Naive thymus-derived CD4-positive, alpha-beta T cell (primary cell): ENCODE measurements at places on chromosomes 2 and 18. TPM values are rescaled to one million over a fixed set of nuclear protein-coding genes. Genes with fewer than 3 reads are reported as not detected.

GRCh38 chr18:45894818-45895217 is 69.3 kb downstream of the SIGLEC15 start:
- H3K4me3 ChIP-seq = no peak overlapping the region
- no peak overlapping the region for H3K27ac ChIP-seq
- H3K27me3 ChIP-seq = no peaks in the 10 kb centered on the region
- DNase-seq = no peak

DNA sequence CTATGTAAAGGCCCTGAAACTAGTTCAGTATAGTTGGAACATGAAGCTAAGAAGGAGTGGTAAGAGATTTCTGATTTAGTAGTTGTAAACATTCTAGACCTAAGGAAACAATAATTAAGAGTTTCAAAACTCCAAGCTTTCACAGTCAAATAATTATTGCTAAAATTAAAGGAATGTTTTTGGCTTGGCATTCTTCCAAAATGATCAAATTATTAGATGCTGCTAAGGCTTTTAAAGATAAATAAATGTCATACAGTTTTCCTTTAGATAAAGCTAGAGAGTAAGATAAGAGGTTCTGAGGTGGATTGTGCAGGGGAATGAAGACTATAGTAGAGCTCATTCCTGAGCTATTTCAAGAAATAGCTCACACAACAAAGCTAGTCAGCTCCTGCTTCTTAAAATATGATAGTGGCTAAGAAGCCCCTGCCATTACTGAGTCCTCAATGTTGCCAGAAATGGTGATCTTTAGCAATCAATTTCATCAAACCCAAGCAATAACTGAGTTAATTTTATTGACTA is 45.3 kb downstream of the ZC3H15 start:
- DNase-seq = no peak
- H3K27ac ChIP-seq = no peak overlapping the region
- H3K4me3 ChIP-seq = no peak overlapping the region
- no peaks in the 10 kb centered on the region for H3K36me3 ChIP-seq
- H3K27me3 ChIP-seq = no peaks in the 10 kb centered on the region

- no peaks in the 10 kb centered on the region for H3K27me3 ChIP-seq
- H3K4me3 ChIP-seq = no peak overlapping the region
- H3K27ac ChIP-seq = no peak overlapping the region
- no peaks in the 10 kb centered on the region for H3K36me3 ChIP-seq
These were observed 685.6 kb upstream of the SALL3 start for GRCh38 chr18:78293940-78294541.

DNA sequence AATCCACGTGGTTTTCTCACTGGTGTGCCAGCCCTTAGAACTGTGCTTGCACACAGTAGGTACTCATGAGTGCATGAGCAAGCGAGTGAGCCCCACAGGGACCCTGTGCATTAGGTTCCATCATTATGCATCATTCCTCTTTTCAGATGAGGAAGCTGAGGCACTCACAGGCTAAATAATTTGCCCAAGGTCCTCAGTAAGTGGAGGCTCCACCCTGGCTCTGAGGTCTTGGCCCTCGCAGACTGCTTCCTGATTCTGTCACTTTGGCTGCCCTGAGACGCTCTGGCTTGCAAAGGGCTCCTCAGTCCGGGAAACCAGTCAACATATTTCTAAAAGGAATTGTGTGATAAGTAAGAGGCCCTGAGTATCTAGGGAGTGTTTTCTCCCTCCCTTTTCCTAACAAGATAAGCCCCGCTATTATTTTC is 71.7 kb downstream of the IL1R2 start:
- no peaks in the 10 kb centered on the region for H3K36me3 ChIP-seq
- no peak for DNase-seq
- H3K27ac ChIP-seq = no peak overlapping the region

DNA sequence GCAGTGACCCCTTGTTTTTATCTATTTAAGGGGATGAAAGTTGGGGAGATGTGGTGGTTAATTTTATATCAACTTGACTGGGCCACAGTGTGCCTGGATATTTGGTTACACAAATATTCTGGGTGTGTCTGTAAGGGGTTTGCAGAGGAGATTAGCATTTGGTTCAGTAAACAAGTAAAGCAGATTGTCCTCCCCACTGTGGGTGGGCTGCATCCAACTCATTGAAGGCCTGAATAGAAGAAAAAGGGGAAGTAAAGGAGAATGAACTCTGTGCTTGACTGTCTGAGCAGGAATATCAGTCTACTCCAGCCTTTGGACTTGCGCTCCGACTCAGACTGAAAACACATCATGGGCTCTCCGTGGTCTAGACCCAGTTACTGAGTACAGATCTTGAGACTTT is 80.9 kb downstream of the GCA start:
- H3K27me3 ChIP-seq = peaks cover 4% of the 10 kb centered on the region
- no peak overlapping the region for H3K27ac ChIP-seq
- no peaks in the 10 kb centered on the region for H3K36me3 ChIP-seq

- DNase-seq = no peak
- H3K4me1 ChIP-seq = no peaks in the 10 kb centered on the region
- H3K4me3 ChIP-seq = no peak overlapping the region
- H3K27ac ChIP-seq = no peak overlapping the region
- H3K36me3 ChIP-seq = no peaks in the 10 kb centered on the region
These were observed 59.0 kb downstream of the RASGRP3 start for GRCh38 chr2:33535421-33535820.

DNA sequence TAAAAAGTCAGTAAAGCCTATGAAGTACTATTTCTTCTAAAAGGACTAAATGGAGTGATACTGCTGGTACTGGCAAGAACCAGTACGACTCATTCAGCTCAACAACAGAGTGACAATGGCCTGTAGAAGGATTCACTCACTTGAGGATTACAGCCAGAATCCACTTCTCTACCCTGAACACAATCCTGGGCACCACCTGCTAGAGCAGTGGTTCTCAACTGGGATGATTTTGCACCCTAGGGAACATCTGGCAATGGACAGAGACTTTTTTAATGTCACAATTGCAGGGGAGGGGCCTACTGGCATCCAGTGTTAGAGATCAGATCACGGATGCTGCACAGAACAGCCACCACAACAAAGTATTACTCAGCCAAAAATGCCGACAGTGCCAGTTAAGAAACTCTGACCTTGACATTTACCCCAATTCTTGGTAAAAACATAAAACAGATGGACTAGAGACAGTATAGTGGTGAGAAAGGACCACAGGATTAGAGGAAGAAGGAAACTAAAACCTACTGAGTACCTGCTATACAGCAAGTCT is 5.0 kb downstream of the SPIRE1 start:
- no peak overlapping the region for H3K27ac ChIP-seq
- no peak overlapping the region for H3K4me3 ChIP-seq
- no peak for DNase-seq
- H3K36me3 ChIP-seq = no peaks in the 10 kb centered on the region

DNA sequence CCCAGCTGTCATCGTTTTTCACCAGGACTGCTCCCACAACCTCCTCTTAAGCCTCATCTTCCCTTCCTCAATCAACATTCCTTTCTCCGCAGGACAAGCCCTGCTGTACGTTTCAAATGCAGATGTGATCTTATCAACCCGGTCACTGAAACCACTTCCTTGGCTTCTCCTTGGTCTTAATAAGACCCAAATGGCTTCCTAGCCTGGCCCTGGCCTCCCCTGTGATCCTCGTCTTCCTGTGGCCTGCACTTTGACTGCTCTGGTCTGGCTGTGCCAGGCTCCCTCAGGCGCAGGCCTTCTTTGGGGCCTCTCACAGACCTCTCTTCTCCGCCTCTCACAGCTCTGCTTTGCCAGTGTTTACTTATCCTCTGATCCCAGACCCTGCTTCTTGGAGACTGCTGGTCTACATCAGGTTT is 4.7 kb upstream of the ADNP2 start:
- no peaks in the 10 kb centered on the region for H3K27me3 ChIP-seq
- H3K4me3 ChIP-seq = no peak overlapping the region
- no peak for DNase-seq
- H3K27ac ChIP-seq = no peak overlapping the region

DNA sequence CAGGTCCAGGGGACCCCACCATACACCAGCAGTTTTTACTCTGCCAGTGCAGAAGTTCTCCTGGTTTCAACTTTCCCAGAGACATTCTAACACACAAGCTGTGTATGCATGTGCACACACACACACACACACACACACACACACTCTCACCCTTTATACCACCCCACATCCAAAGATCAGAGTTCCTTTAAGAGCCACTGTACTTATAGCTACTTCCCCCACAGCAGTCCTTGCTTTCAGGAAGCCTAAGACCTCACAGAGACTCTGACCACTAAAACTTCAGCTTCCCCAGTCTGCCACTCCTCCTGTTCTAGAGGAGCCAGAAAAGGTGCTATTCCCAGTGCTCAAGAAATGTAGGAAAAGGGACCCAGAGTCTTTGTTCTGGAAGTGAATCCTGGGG is 107.8 kb downstream of the ZNF521 start:
- H3K27me3 ChIP-seq = no peaks in the 10 kb centered on the region
- H3K36me3 ChIP-seq = no peaks in the 10 kb centered on the region
- no peak overlapping the region for H3K4me3 ChIP-seq
- no peak overlapping the region for H3K27ac ChIP-seq
- H3K4me1 ChIP-seq = no peaks in the 10 kb centered on the region

Gene CROCC2
- 0.22 TPM for total RNA-seq

Gene AOX1
- 0.24 TPM for total RNA-seq

Gene TTC32
- 42.7 TPM for total RNA-seq

Gene CXCR4
- total RNA-seq = 239 TPM

Gene PLA2R1
- not detected for total RNA-seq

Gene SERPINB4
- total RNA-seq = not detected
